Thymus (tissue), 14 donors: ENCODE measurements at places on chromosomes 5 and 9. TPM values are rescaled to one million over a fixed set of nuclear protein-coding genes. Genes with fewer than 3 reads are reported as not detected.

FGD3 gene
- 48.9 TPM for polyA plus RNA-seq

PHF24 gene
- 0.37 TPM for polyA plus RNA-seq

TMEM232 gene
- polyA plus RNA-seq = 2.3 TPM

PLAC8L1 gene
- polyA plus RNA-seq = 1.5 TPM

NFIB gene
- polyA plus RNA-seq = 12.4 TPM

GABRA1 gene
- 0.66 TPM for polyA plus RNA-seq

DNA sequence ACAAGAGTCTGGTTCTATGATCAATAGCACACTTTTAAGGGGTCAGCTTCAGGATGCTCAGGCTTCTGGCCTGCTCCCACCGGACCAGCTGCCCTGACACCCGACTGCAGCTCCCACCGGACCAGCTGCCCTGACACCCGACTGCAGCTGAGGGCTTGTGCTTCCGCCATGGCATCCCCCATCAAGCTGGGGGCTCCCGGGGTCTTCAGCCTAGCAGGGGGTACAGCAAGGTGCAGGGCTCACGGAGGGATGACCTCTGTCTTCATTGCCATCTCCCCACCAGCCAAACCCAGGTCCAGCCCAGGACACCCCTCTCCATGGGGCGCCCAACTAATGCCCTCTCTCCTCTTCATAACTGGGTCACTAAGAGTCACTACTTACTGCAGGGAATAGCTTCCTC is 1.9 kb downstream of the FLT4 start:
- no peak for DNase-seq

DNA sequence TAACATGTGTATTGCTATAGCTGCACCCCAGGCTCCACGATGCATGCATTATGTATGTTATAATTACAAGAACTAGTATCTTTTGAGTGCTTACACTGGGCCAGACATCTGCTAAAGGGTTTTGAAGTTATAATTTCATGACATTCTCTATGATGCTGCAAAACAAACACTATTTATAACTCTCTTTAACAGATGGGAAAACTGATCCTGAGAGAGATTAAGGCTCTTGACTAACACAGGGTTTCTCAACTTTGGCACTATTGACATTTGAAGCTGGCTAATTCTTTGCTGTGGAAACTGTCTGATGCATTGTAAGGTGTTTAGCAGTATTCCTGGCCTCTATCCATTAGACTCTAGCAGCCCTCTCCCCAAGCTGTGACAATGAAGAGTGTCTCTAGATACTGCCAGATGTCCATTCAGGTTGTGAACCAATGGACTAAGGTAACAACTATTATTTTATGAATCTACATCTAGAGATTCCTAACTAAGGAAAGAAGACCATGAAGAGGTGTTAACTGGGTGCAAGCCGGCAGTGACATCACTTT is 258.6 kb downstream of the ASTN2 start:
- no peak for DNase-seq

DNA sequence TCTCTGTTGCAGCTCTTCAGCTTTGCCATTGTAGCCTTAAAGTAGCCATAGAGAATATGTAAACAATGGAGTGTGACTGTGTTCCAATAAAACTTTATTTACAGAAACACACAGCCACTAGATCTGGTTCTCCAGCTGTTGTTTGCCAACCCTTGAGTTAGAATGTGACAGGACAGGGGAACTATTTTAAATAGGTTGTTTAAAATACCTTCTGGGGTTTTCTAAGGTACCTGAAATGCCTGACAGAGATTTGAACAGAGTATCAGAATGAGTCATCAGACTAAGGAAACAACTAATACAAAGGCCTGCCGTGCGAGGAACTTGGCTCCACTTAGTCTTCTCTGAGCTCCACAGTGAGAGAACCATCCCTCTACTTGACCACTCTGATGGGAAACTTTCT is 85.4 kb downstream of the HSD17B4 start:
- DNase-seq = no peak
